Vein endothelial cell (primary cell): ENCODE measurements at places on chromosomes 3 and 15. TPM values are rescaled to one million over a fixed set of nuclear protein-coding genes. Genes with fewer than 3 reads are reported as not detected.

TAGLN3 gene
- total RNA-seq, result not detected in 2 replicates

NR2F2 gene
- 36.9 and 39.8 TPM in 2 replicates for total RNA-seq

GALNT15 gene
- total RNA-seq, result 5.2 and 19.9 TPM in 2 replicates

LRRN1 gene
- total RNA-seq, result not detected in 2 replicates

HDC gene
- not detected in 2 replicates for total RNA-seq

FAM3D gene
- total RNA-seq, result under 0.01 TPM in 1 of 2 replicates, not detected in the other

CHRD gene
- total RNA-seq, result under 0.01 and 0.19 TPM in 2 replicates

GJD2 gene
- total RNA-seq, result not detected in 2 replicates

CPEB1 gene
- not detected in 2 replicates for total RNA-seq

STAC gene
- 0.57 and 0.98 TPM in 2 replicates for total RNA-seq

ST6GAL1 gene
- total RNA-seq, result 84.9 and 106 TPM in 2 replicates

SPRED1 gene
- 22.2 and 24.5 TPM in 2 replicates for total RNA-seq

GUCA1C gene
- total RNA-seq, result not detected in 2 replicates

EOMES gene
- total RNA-seq, result 0.10 TPM in 1 of 2 replicates, not detected in the other

SCN11A gene
- under 0.01 and 0.10 TPM in 2 replicates for total RNA-seq

CYP8B1 gene
- not detected in 2 replicates for total RNA-seq

MB21D2 gene
- total RNA-seq, result 4.6 TPM in 2 replicates

NOX5 gene
- total RNA-seq, result 0.33 TPM in 1 of 2 replicates, not detected in the other

CCR2 gene
- not detected in 2 replicates for total RNA-seq
